ENCODE measurements at places on chromosomes 2 and 18.

- no peak for DNase-seq
These were observed 272.2 kb downstream of the CELF4 start for GRCh38 chr18:37293359-37293758.

DNA sequence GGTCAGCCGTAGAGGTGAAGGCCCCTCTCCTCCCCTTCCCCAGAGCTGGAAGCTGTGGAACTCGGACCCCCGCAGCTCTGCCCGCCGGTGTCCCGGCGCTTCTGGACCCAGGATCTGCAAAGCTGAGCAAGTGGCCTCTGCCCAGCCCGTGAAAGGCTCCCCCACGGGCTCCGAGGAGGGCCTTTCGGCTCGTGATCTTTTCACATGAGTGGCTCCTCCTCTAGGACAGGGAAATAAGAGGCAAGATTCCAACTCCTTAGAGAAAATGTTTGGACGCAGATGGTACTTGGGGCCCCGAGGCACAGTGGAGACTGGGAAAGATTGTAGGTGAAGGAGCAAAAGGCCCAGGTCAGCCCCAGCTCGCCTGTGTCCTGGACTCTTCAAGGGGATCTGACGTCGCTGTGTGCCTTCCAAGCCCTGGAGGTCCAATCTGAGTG is 48.2 kb upstream of the SP3 start:
- no peak for DNase-seq

- no peak for DNase-seq
These were observed 536.0 kb downstream of the TNS1 start for GRCh38 chr2:217466805-217467204.

DNA sequence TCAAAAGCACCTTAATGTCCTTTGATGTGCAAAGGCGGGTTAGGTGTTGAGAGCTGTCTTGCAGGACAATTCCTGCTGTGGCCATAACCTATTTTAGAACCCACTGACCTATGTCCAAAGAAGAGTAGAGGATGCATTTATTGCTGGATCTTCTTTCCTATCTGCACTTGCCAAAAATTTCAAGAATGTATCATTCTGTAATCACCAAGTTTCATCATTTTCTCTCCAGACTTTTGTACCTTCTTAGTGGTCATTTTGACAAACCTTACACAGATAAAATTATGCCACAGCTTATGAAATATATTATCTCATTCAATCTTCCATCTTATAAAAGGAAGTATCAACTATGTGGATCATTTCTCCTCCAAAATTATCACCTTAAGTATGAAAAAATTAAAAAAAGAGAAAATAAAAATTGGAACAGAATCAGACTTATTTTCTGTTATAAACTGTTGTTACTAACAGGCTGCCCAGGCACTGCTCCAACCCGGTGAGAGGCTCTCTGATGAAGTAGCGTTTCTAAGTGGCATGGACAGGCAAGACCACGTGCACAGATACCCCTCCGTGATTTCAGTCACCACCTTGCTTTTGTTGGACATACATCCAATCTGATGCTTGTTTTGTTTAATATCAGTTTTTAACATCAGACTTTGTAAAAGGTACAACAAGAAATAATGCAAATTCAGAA is 559.9 kb upstream of the ID2 start:
- no peak for DNase-seq

DNA sequence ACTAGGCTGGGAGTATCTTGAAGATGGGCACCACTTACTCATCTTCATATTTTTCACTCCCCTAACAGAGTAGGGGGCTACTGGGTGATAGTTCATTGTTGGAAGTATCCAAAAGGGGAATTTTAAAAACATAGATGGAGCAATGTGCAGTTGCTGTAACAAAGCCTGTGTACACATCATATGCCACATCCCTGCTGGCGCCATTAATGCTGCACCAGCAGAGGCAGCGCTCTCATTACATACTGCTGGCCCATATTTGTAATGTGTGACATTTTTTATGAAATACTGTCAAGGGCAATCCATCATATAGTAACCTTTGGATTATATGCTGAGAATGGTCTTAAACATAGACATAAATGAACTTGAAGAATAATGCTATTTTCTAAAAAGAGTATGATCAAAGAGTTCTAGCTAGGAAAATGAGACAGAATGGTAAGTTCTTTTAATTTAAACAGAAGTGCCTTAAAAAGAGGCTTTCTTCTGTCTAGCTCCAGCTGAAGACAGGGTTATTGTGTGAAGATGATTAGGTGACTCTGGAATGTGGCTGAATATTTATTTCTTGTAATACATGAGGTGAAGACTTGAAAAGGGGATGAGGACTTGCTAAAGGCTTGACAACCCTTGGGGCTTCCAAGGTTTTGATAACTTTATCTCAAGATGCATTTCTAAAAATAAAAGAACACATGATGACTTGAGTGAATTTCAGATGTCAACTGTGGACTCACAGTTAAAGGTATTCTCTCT is 2.4 kb upstream of the TMEM178A start:
- no peak for DNase-seq

GRCh38 chr2:20634507-20635112 is 16.3 kb downstream of the HS1BP3 start:
- no peak for DNase-seq

- DNase-seq: no peak
These were observed 35.2 kb upstream of the LPIN2 start for GRCh38 chr18:3048121-3048520.

GRCh38 chr2:6785493-6785892 is 80.2 kb downstream of the CMPK2 start:
- DNase-seq: no peak

DNA sequence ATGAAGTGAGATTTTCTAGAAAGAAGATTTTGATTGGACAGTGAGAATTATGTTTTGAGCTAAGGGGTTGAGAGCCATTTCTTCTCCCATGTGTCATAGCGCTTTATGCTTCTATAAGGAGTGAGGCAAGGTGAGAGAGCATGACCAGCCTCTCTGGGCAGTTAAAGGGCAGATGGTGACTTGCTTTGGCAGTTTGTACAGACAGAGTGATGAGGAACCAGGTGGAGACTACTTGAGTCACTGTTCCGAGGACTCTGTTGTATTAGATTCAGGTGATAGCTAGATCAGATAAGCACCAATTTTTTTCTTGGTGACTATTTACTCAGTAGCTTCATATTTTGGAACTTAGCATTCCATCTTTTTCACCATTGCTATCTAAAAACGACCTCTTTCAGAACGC is 4.5 kb downstream of the CRIM1 start:
- DNase-seq: no peak

- no peak for DNase-seq
These were observed 276.8 kb upstream of the HDAC4 start for GRCh38 chr2:239677453-239678185.

DNA sequence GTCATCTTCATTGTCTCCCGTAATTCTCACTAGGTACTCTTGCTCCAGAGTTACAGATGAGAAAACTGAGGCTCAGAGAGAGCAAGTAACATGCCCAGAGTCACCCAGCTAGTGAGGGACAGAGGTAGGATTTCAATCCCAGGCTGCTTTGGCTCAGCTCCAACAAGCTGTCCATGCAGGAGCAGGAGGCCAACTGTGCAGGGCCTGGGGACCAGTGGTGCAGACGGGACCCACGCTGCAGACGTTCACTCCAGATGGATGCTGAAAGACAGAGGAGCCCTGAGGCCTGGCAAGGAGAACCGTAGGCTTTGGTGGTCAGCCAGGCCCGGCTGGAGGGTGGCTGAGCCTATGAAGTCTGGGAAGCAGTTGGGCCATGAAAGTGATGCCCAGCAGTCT is 102.6 kb downstream of the MCFD2 start:
- no peak for DNase-seq

- DNase-seq: no peak
These were observed 7.3 kb upstream of the PELI1 start for GRCh38 chr2:64151476-64151875.

DNA sequence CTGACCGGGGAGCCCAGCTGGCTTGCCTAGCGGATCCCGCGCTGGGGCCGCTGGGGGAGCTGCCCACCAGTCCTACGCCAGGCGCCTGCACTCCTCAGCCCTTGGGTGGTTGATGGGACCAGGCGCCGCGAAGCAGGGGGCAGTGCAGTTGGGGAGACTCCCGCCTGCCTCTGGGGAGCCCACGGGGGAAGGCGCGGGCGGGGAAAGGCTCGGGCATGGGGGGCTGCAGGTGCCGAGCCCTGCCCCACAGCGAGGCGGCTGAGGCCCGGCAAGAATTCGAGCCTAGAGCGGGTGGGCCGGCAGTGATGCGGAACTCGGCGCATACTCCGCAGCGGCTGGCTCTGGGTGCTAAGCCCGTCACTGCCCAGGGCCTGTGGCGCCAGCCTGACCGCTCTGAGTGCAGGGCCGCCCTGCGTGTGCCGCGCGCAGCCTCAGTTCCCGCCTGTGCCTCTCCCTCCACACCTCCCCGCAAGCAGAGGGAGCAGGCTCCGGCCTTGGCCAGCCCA is 249.1 kb upstream of the TEKT4 start:
- DNase-seq: no peak

DNA sequence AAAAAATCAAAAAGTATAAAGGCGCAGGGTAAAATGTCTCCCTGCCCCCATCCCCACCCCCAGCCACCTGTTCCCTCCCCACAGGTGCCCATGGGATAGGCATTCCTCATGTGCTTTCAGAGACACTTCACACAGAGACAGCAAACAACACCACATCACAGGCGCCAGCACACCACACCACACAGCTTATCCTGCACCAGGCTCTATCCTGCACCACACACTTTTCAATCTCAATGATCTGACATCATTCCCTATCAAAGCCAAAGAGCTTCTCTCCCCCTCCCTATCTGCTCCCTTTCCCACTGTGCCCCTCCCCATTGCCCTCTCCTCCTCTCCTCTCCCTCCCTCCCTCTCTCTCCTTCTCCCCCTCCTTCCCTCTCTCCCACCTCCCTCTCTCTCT is 15.5 kb downstream of the FAM178B start:
- no peak for DNase-seq

- no peak for DNase-seq
These were observed 217.6 kb upstream of the FIGN start for GRCh38 chr2:163953390-163953907.

- DNase-seq: no peak
These were observed 72.9 kb downstream of the HS6ST1 start for GRCh38 chr2:128245813-128246212.

DNA sequence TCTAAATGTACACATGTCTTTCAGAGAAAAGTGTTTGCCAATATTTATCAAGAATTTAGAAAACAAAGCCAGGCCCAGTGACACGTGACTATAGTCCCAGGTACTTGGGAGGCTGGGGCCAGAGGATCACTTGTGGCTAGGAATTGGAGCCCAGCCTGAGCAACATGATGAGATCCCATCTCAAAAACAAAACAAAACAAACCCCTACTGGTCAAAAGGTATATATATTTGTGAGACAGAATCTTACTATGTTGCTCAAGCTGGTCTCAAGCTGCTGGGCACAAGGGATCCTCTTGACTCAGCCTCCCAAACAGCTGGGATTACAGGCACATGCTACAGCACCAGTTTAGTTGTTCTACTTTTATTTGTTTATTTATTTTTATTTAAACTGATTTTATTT is 79.2 kb downstream of the ZDBF2 start:
- no peak for DNase-seq

DNA sequence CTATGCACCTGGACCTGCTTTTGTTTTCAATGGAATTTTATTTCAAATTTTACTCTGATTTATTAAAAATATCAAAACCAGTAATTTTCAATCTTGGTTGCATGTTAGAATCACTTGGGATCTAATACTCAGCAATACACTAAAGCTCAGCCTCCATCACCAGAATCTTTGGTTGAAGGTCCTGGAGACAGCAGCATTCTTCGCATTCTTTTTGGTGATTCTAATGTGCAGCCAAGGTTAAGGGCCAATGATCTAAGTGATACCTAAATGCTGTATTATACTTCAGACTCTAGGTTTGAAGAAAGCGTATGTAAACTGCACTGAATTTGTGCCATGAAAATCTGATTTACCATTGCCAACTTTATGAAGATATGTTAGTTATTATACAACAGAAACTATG is 493.1 kb downstream of the XIRP2 start:
- DNase-seq: no peak

GRCh38 chr2:168685600-168686451 is 116.6 kb upstream of the NOSTRIN start:
- DNase-seq: no peak

DNA sequence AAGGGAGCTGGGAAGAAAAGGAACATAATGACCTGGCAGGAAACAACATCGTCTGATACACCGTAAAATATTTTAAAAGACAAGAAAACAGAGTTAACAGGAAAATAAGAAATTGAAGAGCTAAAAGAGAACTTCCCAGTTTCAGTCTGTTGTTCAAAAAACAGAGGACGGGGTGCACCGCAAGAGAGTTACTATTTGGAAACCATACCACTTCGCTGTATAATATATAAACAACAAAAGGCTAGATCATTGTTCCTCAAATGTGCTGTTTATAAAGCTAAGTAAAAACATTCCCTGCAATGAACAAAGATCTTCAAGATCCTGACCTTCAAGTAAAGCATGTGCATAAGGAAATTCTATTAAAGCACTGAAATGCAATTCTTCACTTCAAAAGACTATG is 2.1 kb downstream of the PPP3R1 start:
- DNase-seq: no peak

GRCh38 chr2:235640926-235641723 is 147.3 kb downstream of the AGAP1 start:
- peak; percentile 21 for DNase-seq

DNA sequence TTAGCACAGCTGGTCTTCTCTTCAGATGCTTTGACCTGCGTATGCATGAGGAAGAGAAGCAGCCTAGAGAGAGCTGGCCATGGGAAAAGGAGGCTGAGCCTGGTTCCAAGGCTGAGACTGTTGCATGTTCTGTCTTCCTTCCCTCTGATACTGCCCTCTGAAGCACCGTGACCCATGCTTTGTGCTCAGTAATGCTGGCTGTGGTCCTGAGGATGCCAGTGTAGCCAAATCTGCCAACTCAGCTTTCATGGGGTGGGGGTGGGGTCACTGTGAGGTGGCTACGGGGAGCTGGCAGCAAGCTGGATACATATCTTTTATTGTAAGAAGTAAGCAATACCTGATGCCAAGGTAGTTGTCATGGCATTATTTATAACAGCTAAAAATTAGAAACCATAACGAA is 41.5 kb downstream of the EPAS1 start:
- DNase-seq: no peak

DNA sequence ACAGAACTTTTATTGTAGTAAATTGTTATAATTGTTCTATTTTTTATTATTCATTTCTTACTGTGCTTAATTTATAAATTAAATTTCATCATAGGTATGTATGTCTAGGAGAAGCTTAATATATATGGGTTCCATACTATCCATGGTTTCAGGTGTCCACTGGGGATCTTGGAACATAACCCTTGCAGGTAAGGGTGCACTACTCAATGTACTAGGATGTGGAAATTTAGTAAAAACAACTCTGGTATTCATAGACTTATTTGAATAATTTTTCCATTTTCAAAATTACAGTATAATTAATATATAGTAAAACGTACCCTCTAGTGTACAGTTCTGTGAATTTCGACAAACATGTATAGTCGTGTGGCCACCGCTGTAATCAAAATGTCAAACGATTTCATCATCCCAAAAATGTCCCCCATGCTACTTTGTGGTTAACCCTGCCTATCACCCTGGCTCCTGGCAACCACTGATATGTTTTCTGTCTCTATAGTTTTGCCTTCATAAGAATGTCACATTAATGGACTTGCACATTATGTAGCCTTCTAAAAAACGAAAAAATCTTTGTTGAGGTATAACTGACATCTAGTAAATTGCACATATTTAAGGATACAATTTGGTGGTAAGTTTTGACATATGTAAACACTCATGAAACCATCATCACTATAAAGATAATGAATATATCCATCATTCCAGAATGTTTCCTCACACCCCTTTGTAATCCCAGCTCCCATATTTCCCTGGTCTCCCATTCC is 45.7 kb downstream of the ARL5A start:
- DNase-seq: no peak

GRCh38 chr2:85376291-85377065 is 21.9 kb downstream of the ELMOD3 start:
- no peak for DNase-seq
